ENCODE measurements at places on chromosomes 16 and 17.

DNA sequence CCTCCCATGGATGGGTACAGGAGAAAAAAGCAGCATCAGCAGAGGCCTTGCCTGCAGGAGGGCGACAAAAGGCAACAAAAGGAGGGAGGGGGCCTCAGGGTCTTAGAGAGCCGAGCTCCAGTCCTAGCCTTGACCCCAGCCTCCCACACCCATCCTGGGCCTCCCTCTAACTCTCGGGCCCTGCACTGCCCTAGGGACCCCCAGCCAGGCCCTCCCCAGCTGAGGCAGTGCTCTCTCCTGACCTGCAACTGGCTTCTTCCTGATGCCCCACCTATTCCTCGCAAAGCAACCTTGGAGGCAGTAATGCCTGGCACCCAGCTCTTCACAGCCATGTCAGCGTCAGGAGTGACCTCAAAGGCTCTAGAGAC, 15.2 kb upstream of the SRRM2 start:
- DNase-seq, result no peak

DNA sequence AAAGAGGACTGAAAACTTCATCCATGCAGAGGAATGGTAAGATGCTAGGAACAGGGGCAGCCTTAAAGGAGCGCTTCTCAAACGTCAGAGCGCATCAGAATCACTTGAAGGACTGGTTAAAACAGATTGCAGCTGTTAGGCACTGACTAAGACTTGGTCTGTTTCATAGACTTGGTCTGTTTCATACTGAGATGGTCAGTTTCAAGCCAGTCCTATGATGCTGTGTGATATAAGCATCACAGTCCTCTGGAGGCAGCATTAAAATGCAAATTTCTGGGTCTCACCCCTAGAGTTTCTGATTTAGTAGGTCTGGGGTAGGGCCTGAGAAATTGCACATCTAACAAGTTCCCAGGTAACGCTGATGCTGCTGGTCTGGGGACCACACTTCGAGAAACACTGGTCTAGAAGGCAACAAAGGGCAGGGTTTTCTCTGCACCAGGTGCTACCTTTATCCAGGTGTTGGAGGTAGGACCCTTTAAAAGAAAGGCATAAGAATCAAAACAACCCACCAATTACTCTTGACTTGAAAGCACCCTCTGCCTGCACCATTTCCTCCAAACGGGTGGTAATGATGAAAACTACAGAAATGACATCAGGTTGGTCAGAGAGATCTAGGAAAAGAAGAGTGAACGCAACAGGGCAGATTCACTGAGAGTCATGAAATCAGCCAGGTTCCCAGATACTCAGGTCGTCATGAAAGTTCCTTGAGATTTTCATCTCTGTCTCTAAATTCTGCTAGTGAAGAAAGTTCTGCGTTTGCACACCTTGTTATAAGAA, 95.0 kb upstream of the RCVRN start:
- no peak for DNase-seq

GRCh38 chr17:37147301-37147812, 198.6 kb downstream of the AATF start:
- DNase-seq, result peak; percentile 25

- peak; percentile 54 for DNase-seq
Observed at GRCh38 chr17:34259146-34259545, 4.1 kb downstream of the CCL2 start.

GRCh38 chr17:15350777-15351477, 9.5 kb upstream of the TEKT3 start:
- no peak for DNase-seq

- DNase-seq, result no peak
Observed at GRCh38 chr16:4391631-4392381, 20.2 kb downstream of the VASN start.

DNA sequence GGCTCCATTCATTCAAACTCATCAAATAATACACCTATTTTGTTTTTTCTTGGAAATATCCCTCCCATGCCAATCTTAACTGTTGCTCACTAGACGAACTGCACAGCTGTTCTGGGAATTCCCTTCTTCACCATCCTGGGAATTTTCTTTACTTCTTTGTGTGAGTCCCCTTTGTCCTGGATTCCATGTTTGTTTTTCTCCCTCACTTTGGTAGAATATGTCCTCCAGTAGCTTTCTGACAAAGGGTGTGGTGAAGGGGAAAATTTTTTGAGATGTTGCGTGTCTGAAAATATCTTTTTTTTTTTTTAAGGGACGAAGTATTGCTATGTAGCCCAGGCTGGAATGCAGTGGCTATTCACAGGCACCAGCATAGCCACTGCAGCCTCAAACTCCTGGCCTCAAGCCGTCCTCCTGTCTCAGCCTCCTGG, 17.2 kb upstream of the UTP6 start:
- DNase-seq, result no peak

GRCh38 chr16:78562111-78562510, 462.7 kb downstream of the WWOX start:
- DNase-seq, result no peak

DNA sequence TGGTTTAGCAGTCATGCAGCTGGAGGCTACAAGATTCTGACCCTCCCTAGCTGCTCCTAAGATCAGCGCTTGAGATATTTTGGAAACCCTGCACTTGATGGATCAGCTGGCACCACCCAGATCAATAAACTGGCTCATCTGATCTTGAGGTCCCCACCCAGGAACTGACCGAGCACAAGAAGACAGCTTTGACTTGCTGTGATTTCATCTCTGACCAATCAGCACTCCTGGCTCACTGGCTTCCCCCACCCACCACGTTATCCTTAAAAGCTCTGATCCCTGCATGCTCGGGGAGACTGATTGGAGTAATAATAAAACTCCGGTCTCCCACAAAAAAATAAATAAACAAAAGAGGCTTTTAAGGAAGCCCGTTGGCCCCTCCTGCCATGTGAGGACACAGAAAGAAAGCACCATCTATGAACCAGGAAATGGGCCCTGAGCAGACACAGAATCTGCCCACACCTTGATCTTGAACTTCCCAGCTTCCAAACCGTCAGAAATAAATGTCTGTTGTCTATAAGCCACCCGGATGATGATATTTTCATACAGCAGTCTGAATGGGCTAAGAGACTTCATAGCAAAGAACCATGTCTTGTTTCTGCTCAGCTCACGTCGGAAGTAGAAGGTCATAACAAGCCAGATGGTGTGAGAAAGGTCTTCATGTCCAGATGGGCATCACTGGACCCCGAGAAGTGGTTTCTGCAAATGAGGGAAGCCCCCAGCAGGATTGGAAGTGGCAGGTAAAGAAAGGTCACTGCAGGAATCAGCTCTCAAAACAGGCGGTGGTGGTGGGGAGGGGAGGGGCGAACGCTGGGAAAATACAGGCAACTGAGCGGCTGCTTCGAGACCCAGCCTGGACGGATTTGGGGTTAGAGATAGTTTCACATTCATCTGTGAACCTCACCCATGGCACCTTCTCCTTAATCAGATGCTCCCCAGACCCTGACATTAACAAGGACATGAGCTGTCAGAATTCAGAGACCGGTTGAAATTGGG, 19.8 kb upstream of the RPH3AL start:
- no peak for DNase-seq

GRCh38 chr16:27729516-27730304, 179.8 kb downstream of the KATNIP start:
- no peak for DNase-seq

DNA sequence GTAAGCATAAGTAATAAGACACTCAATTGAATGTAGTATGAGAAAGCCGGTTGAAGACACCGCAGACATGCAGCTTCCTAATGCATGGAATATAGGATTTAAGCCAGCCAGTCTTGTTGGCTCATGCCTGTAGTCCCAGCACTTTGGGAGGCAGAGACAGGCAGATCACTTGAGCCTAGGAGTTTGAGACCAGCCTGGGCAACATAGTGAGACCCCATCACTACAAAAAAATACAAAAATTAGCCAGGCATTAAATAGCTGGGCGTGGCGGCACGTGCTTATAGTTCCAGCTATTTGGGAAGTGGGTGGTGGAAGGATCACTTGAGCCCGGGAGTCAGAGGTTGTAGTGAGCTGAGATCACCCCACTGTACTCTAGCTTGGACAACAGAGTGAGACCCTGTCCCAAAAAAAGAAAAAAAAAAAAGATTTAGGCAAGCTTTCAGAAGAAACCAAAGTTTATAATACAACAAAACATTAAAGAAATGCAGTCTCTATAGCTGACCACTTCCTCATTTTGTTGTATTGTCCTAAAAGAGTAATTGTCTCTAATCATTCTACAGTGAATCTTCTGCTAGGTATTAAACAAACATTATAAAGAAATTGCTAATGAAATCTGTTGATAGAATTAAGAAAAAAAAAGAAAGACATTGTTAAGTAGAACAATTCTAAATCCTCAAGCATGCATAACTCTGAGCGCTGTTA, 68.6 kb upstream of the KIFC3 start:
- no peak for DNase-seq

GRCh38 chr17:13740686-13741085, 139.0 kb upstream of the HS3ST3A1 start:
- no peak for DNase-seq

GRCh38 chr17:8041249-8041928, 2.5 kb downstream of the ALOX15B start:
- DNase-seq, result peak; percentile 56

- no peak for DNase-seq
Observed at GRCh38 chr17:35160354-35161201, 13.0 kb downstream of the UNC45B start.

DNA sequence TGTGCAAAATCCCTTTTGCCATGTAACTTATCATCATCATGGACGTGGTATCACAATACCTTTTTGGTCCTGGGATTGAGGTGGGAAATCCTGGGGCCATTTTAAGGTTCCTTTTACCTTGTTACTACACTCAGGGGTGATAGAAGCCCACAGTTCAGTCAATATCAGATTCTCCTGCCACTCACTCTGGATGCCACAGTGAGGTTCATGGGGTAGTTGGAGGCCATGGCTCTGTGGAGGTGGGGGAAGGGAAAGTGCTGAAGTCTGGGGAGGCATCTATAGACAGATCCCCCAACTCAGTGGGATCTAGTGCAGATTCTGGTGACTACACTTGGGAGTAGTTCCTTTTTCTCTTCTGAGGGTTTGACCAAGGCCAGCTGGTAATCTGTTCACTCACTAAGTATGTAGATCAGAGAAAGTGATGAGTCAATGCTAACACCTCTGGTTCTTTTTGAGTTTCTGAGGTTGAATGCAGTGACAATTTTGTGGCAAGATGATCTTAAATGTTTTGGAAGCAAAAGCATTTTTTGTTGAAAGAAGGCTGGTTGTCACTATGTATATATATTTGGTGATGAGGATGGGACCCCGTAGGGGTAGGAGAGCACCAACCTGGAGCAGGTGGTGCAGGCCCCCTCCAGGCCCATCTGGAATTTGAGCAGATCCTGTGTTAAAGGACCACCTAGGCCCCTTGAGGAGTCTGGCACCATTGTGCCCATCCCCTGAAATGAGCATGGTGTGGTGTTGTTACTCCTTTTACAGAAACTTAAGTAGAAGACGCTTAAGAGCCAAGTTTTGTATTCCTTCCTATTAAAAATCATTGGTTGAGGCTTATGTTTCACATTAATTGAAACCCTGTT, 18.8 kb upstream of the IRF8 start:
- DNase-seq, result no peak

- DNase-seq, result no peak
Observed at GRCh38 chr17:81217491-81217890, 5.3 kb downstream of the CEP131 start.
